ENCODE measurements at places on chromosomes 16 and 17.
A peak's percentile ranks its signal among the peaks of the same experiment; 100 is the strongest.

- peak; percentile 35 for DNase-seq
These were observed 605 bp downstream of the MRTFB start for GRCh38 chr16:14071576-14072271.

DNA sequence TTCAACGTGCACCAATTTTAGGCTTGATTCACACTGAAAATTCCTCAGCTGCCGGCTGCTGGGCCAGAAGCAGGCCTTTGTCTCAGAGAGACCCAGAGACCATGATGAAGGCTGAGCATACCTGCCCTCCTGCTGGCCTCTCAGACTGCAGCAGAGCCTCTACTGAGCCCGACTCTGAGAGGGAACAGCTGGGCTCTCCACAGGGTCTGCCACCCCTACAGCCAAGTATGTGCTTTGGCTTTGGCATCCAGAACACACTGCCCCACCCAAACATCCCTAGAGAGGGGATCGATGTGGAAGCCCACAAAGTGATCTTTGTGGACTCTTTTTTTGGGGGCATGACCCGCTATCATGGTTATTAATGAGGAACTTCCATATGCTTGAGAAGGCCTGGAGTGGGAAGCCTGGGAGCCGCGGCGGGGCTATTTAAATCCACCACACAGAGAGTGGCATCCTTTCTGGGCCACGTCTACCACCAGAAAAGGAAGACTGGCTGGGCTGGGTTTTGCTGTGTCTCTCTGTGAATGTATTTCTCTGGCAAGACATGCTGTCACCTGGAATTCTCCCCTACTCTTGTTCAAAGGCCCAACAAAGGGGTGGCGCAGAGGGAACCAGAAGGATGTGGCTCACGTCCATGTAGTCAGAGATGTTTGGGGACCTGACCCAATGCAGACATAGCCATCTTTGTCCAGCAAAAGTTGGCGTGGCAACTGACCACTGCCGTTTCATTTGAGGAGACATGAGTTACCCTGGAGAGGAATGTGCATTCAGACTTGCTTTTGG is 69.3 kb downstream of the GNAO1 start:
- no peak for DNase-seq

- peak; percentile 44 for DNase-seq
These were observed 107.6 kb downstream of the SPECC1 start for GRCh38 chr17:20116683-20117309.

DNA sequence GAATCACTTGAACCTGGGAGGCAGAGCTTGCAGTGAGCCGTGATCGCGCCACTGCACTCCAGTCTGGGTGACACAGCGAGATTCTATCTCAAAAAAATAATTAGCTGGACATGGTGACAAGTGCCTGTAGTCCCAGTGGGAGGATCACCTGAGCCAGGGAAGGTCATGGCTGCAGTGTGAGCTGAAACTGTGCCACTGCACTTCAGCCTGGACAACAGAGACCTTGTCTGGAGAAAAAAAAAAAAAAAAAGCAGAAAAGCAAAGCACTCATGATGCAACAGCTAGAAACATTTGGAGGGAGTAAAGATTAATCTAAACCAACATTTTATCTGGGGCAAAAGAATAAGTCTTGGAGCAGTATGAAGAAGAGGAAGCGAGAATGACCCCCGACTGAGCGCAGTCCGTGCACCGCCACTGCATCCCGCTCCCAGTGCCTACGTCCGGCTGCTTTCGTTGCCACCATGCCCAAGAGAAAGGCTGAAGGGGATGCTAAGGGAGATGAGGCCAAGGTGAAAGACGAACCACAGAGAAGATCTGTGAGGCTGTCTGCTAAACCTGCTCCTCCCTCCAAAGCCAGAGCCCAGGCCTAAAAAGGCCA is 8.2 kb downstream of the PRPSAP1 start:
- DNase-seq = no peak

DNA sequence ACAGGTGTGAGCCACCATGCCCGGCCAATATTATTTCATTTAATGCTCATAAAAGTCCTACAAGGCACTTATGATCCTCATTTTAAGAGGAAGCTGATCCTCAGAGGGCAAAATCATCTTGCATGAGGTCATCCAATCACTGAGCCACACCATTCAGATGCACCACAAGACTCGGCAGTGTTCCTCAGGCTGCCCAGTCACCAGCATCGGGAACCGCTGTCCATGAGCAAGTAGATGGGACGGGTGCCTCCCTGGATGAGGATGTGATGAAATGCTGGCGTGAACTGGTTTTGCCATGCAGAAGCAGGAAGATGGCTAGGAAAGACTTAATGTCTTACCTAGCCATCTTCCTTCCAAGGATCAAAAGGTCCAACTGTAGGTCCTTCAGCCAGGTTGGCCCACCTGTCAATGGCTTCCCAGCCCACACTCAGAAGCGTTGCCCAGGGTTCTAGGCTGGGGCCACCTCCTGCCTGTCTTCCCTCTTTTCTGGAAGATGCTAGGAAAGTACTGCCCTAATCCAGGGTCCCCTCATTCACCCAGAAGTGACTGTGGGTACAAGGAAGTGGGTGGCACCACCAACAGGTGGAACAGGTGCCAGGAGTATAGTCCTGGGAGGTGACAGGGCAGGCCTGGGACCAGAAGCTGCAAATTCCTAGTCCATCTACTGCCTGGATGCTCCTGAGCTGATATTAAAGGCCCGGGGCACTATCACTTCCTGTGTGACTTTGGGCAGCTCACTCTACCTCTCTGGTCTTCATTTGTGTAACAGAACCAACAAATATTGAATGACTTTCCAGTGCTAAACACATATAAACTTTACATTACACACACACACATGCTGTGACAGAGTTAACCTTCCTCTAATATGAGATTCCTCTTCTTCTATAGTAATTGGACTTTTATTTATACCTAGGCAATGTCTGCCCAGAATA is 32.2 kb upstream of the CRYBA1 start:
- DNase-seq = no peak

DNA sequence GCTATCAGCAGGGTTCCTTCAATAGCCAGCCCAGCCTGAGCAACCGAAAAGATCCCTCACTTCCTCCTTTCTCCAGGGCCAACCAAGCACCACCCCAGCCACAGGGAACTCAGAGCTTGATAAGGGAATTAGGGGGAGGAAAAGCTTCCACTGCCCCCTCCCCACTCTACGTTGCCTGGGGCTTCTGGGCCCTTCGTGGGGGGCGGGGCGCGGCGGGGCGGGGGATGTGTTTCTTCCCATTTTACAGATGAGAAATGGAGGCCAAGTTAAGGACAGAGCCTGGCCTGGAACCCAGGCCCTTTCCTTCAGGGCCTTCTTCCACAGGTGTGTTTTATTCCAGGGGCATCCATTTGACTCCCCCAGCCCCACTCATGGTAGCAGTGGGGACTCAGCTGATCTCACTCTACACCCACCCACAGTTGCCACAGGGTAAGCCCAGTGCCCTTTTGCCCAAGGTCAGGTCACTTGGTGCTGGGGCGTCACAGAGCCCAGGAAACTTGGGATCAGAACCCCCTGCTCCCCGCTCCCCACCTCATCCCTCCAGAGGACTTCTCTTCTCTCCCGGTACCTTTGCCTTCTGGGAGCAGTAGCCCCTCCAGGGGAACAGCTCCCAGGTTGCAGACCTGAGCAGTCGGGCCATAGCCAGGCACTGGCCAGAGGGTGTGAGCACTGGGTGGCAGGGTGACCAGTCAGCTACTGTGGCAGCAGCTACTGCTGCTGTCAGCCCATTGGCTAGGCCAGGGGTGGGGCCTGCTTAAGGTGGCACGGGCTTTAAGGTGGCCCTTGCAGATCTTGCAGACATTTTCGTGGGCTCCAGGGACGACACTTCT is at the start of gene LDHD:
Gene LDHD (minus strand): TSS at position 700 of the 830 bp plus-strand sequence. CDS start 60 bp downstream, at position 640.
- DNase-seq = no peak

- no peak for DNase-seq
These were observed 645 bp upstream of the ELMO3 start for GRCh38 chr16:67198238-67198734.

DNA sequence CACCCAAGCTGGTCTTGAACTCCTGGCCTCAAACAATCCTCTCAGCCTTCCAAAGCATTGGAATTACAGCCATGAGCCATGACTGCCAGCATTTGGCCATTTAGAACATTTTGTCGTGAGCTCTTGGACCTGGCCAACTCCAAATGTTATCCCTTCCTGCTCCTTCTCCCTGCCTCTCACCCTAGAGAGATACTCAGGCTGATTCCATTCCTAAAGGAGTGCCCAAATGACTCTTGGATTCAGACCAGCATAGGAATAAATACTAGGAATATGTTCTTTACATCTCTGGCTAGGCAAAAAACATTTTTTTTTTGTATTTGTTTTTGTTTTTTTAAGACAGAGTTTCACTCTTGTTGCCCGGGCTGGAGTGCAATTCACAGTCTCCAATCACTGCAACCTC is 15.5 kb downstream of the FZD2 start:
- no peak for DNase-seq

GRCh38 chr17:57849163-57849873 is 526 bp downstream of the MRPS23 start:
- DNase-seq = peak; percentile 78

DNA sequence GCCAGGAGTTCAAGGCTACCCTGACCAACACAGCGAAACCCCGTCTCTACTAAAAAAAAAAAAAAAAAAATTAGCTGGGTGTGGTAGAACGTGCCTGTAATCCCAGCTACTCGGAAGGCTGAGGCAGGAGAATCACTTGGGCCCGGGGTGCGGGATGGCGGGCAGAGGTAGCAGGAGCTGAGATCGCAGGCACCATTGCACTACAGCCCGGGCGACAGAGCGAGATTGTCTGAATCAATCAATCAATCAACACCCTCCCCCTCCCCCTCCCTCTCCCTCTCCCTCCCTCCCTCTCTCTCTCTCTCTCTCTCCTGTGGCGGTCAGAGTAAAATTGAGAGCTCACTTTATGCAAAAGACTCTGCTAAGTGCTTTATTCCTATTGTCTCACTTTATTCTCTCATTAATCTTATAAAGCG is 1.2 kb downstream of the HSDL1 start:
- peak; percentile 12 for DNase-seq

DNA sequence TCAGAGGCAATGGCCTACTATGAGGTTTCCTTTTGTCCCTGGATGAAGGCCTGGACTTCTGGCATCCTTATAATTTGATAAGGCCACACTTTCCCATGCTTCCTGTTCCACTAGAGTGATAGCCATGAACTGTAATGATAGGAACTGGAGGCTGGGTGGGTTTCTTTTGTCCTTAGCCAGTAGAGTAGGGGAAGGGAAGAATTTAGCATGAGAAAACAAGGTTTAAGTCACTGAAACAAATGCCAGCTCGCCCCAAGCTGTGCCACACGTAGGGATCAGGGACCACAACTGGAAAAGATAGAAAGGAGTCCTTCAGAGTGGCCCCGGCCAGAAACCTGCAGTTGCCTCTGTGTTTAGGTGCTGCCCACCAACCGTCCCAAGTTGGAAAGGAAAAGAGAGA is 80.9 kb upstream of the C17orf78 start:
- no peak for DNase-seq

DNA sequence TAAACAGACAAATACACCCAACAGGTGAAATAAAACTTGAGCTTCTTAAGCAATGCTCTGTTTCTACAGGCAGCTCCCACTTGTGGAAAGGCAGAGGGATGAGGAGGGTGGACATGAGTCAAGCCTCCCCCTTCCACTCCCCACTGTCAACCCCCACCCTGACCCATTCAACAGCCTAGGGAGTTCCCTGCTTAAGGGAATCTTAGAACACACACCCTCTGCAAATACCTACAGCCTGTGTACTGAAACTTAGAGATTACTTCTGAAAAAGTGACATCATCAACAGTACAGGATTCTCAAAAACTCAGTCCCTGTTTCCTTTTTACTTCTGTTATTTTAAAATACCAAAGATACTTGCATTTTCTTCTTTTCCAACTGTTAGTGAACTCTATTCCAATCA is 345.4 kb downstream of the SOX9 start:
- DNase-seq = no peak

GRCh38 chr16:73202161-73202729 is 154.3 kb upstream of the ZFHX3 start:
- DNase-seq = no peak

- DNase-seq = peak; percentile 98
These were observed at the start of gene NAGLU for GRCh38 chr17:42536048-42536371. TSS of gene NAGLU (plus strand) at chr17:42536241. CDS start at chr17:42536273, 32 bp downstream.

- no peak for DNase-seq
These were observed 150.7 kb upstream of the CACNG5 start for GRCh38 chr17:66684261-66684660.

- DNase-seq = no peak
These were observed 84.6 kb downstream of the PARN start for GRCh38 chr16:14545346-14545884.

DNA sequence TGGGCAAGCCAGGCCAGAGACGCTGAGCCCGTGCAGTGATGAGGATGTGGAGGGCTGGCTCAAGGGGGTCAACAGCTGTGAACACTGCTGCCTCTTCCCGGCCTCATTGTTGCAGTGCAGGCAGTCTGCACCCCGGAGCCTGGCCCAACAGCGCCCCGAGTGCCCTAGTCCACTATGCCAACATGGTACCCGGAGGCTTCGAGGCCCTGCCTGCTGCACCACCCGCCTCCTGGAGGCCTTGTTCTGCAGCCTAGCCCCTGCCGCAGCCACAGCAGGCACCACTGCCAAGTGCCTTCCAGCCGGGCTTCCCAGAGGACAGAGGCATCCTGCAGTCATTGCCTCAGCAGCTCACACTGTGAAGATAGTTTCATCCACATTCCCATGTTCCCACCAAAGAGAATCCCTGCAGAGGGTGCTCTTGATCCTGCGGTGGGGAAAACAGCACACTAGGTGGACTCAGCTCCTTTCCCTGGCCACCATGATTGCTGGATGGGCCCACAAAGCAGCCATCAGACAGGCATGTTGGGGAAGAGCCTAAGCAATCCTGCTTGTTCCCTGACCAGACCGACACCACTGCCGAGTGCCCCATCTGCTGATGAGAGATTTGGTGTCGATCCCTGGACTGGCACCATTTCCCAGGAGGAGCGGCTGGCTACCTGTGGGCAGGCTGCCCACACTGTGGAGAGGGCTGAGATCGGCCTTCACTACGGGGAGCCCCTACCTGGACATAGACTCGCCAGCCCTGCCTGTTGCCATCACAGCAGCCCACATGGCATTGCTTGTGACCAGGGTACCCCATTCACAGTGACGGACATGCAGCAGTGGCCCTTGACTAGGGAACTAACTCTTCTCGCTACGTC is 44.9 kb downstream of the USP22 start:
- no peak for DNase-seq

DNA sequence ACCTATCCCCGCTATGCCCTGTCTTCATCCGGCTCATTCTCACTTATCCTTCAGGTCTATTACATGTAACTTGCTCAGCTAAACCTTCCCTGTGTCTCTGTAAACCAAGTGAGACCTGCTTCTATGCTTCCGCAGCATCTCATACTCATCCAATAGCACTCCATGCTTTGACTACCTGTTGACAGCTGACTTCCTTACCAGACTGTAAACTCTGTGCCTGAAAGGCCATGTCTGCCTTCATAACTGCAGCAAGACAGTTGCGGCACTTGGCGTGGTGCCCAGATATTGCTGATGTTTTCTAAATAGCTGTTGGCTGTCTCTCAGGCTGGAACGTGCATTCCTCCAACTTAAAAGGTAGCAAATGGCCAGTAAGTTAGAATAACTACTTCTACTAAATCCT is 1.8 kb upstream of the OR1E1 start:
- no peak for DNase-seq

- DNase-seq = no peak
These were observed 7.7 kb downstream of the WNT3 start for GRCh38 chr17:46810837-46811236.

Measured in WERI-Rb-1 (cell line).